ENCODE measurements at places on chromosomes 7 and 10.

DNA sequence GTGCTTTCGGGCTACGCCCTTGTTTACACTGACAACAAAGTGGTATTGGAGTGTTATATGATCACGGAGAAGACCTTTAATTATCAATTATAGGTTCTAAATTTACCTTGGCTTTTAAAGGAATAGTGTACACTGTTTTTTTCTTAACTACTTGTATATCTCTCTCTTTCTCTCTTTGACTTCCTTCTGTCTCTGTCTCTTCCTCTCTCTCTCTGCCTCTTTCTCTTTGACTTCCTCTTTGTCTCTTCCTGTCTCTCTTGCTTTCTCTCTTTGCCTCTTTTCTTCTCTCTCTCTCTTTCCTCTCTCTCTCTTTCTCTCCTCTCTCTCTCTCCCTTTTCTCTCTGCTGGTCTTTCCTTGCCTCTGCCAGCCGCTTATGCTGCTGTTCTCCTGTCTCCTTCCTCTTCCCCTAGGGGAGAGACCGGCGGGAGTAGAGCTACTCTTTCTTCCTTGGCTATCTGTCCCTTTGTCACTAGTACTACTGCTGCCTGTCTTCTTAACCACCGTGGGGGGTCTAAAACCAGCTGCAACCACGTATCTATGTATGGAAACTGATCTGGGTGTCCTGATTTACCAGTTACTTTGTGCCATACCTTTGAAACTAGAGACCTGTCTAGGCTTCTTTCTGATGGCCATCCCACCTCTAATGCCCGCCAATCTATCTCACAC is 36.9 kb upstream of the GSDME start:
- DNase-seq = no peak

DNA sequence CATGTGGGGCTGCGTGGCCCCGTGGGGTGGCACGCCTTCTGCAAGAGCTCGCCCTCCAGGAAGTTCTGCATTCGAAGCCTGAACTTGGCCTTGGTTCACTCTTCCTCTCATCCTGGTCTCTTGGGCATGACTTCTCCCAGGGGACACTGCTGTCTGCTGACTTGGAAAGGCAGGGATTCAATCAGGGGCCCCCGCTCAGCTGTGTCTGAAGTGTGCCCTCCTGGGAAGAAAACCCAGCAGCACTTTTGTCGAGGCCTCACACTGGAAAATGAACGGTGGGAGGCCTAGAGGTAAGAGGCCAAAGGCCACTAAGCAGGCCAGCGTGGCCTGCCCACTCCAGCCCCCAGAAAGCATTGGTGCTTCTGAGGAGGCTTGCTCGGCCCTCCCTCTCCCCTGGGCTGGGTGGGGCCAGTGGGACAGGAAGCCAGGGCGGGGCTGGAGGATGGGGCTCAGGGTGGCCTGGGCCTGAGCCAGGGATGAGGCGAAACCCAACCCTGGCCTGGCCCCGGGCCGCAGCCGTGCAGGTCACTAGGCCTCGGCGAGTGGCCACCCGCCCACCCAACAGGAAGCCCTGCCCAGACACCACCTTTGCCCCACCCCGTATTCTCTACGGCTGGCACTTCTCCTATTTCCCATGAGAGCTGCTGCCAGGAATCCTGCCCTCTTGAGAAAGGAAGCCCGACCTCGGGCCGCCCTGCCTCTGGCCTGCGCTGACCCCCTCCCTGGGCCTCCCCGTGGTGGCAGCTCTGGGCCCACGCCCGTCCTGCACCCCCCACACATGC is 81.1 kb downstream of the ZMIZ1 start:
- no peak for DNase-seq

DNA sequence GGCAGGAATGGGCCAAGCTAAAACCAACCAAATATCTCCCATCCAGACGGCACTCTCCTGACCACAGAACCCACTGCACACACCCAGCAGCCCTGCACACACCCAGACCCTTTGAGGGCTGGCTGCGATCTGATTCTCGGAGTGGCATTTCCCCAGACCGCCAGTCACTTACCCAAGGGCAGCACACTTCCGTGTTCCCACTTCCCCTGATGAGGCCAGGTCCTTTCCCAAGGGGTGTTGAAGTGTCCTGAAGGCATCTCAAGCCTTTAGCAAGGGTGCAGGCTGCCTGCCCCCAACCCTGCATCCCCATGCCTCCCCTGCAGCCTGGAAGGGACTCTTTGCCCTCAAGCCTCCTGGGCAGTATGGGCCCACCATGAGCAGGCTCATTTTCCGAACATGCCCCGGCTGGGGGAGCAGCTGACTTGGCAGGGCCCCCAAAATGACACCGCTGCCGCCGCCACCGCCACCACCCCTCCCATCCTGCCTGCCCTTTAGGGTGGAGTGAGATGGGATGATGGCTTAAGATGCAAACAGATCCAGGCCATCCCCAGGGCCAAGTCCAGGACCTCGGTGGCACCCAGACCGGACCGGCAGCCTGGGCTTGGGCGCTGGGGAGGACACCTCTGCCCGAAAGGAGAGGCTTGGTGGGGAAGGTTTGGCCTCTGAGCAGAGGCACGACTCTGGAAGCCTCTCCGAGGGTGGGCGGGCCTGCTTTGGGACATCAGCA is 159.8 kb downstream of the NRF1 start:
- DNase-seq = no peak

DNA sequence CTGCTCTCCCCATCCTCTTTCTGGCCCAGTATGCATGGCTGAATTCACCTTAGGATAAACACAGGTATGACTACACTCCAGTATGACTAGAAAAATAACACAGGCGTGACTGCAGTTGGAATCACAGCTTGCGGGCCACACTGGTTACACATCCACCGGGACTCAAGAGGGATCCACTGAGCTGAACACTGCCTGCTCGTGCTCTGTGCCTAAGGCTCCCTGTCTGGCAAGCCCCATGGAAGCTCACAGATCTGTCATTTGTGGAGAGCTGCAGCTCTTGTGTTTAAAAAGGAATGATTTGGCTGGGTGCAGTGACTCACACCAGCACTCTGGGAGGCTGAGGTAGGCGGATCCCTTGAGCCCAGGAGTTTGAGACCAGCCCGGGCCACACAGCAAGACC is 26.8 kb downstream of the VOPP1 start:
- DNase-seq = no peak

DNA sequence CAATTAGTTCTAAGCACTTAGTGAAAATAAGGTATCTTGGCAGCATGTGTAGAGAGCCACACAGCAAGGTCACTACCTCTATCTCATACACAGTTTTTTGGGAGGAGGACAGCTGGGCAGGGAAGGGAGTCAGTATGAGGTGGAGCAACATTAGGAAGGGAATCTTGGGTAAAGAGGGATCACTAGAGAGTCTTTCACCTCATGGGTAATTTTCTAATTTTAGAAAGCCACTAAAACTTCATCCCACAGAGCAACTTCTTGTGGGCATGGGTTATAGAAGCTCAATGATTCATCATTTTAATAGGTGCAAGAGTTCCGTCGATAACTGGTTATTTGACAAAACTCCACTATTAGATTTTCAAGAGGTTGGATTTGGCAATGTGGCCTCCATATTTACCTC is 2.5 kb downstream of the NRAP start:
- DNase-seq = no peak

Measured in activated T-cell treated with anti-CD3 and anti-CD28 coated beads for 4 hours (primary cell).